ENCODE measurements at places on chromosomes 3 and 15.

DNA sequence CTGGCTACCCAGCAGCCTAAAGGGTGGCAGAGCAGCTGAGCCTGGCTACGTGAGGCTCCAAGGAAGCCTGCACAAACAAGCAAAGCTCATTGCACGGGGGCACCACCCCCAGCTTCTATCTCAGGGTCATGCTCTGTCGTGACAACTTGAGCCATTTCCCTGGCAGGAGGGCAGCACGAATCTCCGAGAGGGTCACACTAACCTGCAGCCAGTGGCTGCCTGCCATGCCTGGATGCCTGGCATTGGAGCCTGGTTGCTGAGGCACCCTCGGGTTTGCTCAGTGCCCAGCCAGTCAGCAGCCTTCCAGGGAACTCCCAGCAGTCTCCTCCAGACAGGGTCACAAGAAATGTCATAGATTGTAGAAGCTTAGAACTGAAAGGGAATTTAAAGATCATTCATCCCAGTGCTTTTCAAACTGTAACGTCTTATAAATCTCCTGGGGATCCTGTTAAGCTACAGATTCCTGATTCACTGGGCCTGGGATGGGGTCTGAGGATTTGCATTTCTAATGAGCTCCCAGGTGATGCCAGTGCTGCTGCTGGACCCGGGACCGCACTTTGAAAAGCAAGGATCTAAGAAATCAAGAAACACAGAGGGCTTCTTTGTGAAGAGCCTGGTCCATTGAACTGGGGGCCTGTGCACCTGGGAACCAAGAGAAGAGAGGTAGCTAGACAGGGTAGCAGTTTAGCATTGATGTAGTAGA, 48.4 kb downstream of the TMEM266 start:
- no peak for DNase-seq

DNA sequence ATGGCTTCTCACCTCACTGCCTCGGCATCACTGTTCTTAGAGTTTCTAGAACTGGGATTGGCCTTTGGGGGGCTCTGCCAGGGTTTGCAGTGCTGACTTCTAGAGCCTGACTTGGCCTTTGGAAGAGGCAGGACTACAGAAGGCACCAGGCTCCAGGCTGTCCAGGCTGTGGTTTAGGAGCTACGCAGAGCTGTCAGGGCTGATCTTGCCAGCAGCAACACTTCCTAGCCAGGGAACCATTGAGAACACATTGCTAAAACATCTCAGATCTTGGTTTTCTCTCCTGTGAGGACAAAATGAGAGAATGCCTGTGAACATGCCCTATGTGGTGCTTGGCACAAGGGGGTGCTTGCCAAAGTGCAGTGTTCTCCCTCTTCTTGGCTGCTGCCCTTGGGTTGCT, 34.6 kb upstream of the APEH start:
- DNase-seq, result no peak

- DNase-seq, result peak; percentile 0
These were observed 256.0 kb upstream of the STAC start for GRCh38 chr3:36124118-36124796.

DNA sequence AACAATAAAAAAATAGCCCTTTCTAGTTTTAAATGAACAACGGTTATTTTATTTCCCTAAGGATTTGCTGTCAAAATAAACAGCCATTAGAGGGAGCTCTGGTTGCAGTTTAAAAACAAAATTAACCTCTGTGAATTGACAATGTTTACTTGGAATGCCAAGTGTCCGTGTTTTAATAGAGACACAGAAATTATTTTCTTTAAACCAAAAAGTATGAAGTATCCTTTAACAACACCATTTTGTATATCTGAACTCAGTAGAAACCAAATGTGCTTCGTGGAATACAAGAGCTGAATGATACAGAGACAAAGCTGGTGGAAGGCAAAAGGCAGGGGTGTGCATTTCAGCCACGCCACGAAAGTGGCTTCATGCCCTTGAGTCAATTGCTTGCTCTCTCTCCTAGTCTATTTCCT, 74.4 kb downstream of the MOBP start:
- DNase-seq, result no peak

DNA sequence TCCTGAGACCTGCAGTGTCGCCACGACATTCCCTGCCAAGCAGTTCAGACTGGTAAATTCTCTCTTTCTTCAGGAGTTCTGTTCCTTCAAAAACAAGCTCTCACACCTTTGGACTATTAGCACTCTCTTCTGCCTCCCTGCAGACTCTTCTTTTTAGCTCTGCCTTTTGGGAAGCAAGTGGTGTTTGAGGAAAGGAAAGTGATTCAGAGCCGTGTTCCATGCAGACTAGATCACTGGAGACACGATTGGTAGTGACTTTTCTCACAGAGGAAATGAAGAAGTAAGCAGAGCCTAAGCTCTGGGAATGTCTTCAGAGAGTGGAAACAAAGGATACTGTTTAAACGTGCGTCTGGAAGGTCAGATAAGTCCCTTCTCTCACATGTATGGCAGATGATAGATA, 270.6 kb upstream of the TPRG1 start:
- no peak for DNase-seq

GRCh38 chr3:49785565-49786356, 581 bp downstream of the IP6K1 start:
- no peak for DNase-seq

- DNase-seq, result no peak
These were observed 46.1 kb downstream of the XYLB start for GRCh38 chr3:38392604-38393163.

- DNase-seq, result no peak
These were observed 49.8 kb upstream of the PXYLP1 start for GRCh38 chr3:141181819-141182218.

GRCh38 chr3:129343643-129344360, 65.1 kb downstream of the HMCES start:
- DNase-seq, result no peak

DNA sequence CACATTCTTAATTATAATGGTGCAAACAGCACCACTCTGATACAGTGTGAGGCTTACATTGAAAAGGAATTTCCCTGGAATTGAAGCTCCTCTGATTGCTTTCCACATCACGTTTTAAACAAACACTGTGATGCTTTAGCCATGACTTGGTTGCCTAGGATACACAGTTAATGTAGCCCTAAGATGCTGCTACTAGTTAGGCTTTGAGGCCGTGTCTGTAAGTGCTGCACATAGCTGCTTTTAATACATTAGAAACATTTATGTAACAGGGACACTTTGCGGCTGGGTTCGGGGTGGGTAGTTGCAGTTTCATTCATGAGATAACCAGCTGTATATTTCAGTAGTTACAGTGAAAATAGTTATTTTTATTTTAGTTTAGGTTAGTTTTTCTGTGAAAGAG, 334.7 kb downstream of the NLGN1 start:
- DNase-seq, result no peak

DNA sequence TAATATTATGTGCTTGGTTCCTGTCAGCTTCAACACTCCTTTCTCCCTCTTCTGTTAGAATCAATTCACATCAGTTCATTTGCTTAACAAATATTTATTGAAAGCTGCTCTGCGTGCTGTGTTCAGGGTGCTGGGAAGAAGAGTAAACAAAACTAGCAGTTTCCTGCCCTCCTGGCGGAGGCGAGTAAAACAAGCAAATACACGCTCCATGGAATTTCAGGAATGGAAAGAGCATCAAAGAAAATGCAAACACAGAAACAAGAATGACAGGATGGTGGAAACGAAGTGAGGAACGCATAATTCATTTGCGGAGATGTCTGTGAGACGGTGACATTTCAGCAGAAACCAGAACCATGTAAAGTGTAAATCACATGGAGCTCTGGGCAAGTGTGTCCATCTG, 49.4 kb upstream of the SPTSSB start:
- no peak for DNase-seq

DNA sequence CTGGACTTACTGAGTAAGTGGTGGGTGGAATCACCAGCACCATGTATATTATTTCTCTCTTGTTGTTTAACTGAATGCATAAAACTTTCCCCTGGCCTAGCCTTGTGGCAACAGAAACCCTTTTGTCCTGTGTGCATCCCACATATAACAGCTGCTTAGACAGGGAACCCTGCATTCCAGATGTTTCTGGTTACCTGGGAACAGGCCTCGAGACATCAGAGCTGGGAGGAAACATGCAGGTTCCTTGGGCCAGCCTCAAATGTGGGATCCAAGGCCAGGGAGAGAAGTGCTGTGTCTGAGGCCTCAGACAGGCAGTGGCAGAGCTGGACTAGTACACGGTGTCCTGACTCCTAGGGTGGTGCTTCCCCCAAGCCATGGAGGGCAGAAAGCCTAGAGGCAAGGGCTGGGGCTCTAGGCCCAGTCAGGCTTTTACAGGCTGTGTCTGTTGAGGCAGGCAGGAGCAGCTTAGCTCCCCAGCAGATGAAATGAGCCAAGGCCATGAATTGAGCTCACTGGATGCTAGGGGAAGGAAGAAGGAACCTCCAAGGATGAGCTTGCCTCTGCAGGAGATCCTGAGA, 57.7 kb downstream of the ITGA11 start:
- no peak for DNase-seq

- DNase-seq, result no peak
These were observed 290.9 kb downstream of the LSAMP start for GRCh38 chr3:116154389-116154788.

- DNase-seq, result no peak
These were observed 624.3 kb upstream of the LMCD1 start for GRCh38 chr3:7877312-7877711.

DNA sequence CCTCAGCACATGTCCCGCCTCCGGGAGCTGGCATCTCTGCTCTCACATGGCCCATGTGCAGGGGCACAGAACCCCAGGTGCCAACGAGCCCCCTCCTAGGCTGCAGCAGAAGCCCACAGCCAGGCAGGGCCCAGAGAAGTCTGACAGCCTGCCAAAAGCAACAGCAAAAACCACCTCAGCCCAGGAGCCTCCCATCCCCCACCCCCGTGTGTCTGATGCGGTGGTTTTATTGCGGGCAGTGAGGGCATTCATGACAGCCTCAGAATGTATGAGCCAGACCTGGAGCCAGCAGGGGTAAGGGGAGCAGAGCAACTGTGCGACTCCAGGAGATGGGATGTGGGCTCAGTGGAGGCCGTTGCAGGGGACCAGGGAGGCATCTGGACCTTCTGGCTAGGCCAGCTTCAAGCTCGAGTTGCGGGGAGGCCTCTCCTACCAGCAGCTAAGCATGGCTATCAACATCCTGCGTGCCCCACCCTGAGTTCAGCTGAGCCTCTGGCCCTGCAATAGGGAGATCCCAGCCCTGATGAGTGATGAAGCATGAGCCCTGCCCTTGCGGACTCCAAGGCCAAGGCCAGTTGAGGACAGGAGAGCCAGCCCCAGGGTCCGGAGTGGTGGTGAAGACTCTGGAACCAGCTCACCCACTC, 52.5 kb downstream of the CYP11A1 start:
- DNase-seq, result peak; percentile 42

- DNase-seq, result no peak
These were observed 1.4 kb downstream of the DVL3 start for GRCh38 chr3:184156522-184156955.

GRCh38 chr3:185328324-185329004, 34.5 kb upstream of the MAP3K13 start:
- DNase-seq, result no peak

- no peak for DNase-seq
These were observed 785.3 kb downstream of the ROBO2 start for GRCh38 chr3:77825001-77825827.

- DNase-seq, result no peak
These were observed 135.7 kb upstream of the IQSEC1 start for GRCh38 chr3:13208706-13209633.

GRCh38 chr3:186909078-186909853, 21.1 kb upstream of the ST6GAL1 start:
- DNase-seq, result no peak

DNA sequence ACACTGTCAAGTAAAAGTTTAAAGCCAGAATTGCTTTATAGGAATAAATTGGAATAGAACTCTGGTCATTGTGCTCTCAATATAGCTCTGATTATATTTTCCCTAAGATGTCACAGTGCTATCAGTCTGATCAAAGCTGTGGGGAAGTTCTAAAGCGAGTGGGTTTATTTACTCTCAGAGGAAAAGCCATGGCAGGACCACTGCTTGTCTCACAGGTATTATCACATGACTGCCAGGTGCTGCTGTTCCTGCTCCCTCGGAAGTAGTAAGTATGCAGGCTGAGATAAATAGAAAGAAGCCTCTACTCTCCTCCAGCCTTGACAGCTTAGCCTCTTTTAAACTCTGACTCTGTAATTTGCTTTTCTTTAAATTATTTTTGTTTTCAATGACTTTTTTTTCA, 49.1 kb upstream of the UTS2B start:
- DNase-seq, result no peak

- no peak for DNase-seq
These were observed 26.2 kb upstream of the HACD2 start for GRCh38 chr3:123611082-123611481.

GRCh38 chr15:62873203-62873602, 169.3 kb upstream of the TPM1 start:
- no peak for DNase-seq

- DNase-seq, result peak; percentile 28
These were observed 186.7 kb downstream of the NSUN3 start for GRCh38 chr3:94249491-94250079.

GRCh38 chr15:99749386-99749785, 16.1 kb upstream of the LYSMD4 start:
- no peak for DNase-seq

DNA sequence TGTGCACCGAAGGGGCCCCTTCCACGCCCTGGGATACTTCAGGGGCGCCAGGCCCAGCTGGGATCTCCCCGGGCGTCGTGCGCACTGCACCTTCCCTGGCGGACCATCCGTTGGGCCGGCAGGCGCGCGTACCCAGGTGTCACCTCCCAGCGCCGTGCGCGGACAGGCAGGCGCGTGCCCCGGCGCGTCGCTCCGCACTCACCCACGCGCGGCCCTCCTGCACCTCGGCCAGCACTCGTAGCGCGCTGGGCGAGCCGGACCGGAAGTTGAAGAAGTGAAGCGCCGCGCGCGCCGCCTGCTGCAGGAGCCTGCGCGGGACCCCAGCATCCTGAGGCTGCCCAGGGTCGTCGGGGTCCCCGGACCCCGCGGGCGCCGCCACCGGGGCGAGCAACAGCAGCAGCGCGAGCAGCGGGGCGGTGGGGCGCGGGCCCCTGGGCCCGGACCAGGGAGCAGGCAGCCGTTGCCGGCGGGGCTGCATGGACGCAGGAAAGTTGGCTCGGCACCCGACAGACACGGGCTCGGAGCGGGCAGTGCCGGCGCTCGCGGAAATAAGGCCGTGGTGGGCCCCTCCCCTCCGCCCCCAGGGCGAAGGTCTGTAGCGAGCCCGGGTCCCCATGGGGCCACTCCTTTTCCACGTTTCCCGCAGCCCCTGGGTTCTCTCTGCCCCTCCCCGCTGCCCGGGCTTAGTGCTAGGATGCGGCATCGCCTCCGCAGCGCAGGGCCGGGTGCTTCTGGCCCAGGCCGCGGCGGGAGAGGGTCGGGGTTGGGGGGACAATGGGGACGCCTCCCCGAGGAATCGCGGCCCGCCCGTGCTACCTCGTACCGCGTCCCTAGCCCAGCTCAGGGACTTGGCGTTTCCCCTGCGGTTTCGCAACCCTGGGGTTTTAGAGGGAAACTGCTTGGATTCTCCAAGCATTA, at the start of gene RARRES1:
TSS of gene RARRES1 (minus strand) at position 520 of the 918 bp plus-strand sequence. CDS start at position 478, 42 bp downstream.
- peak; percentile 42 for DNase-seq

Data from NCI-H446 treated with DMSO at 0.1 percent for 48 hours (cell line).